ENCODE measurements at places on chromosomes 11 and 22. TPM values are rescaled to one million over a fixed set of nuclear protein-coding genes. Genes with fewer than 3 reads are reported as not detected.

The BRSK2 gene
- 0.18 TPM for polyA plus RNA-seq

The PLCB3 gene
- 37.1 TPM for polyA plus RNA-seq

The KCNJ5 gene
- 2.5 TPM for polyA plus RNA-seq

The HTR3B gene
- not detected for polyA plus RNA-seq

The TMEM191C gene
- polyA plus RNA-seq: 1.3 TPM

The ST3GAL4 gene
- 50.5 TPM for polyA plus RNA-seq

The C22orf23 gene
- 0.10 TPM for polyA plus RNA-seq

The MYEOV gene
- 4.4 TPM for polyA plus RNA-seq

The APOL4 gene
- not detected for polyA plus RNA-seq

The C11orf65 gene
- polyA plus RNA-seq: 0.59 TPM

The FAM180B gene
- not detected for polyA plus RNA-seq

The VPREB1 gene
- polyA plus RNA-seq: not detected

The POLA2 gene
- polyA plus RNA-seq: 39.8 TPM

The LGR4 gene
- polyA plus RNA-seq: 9.1 TPM

DNA sequence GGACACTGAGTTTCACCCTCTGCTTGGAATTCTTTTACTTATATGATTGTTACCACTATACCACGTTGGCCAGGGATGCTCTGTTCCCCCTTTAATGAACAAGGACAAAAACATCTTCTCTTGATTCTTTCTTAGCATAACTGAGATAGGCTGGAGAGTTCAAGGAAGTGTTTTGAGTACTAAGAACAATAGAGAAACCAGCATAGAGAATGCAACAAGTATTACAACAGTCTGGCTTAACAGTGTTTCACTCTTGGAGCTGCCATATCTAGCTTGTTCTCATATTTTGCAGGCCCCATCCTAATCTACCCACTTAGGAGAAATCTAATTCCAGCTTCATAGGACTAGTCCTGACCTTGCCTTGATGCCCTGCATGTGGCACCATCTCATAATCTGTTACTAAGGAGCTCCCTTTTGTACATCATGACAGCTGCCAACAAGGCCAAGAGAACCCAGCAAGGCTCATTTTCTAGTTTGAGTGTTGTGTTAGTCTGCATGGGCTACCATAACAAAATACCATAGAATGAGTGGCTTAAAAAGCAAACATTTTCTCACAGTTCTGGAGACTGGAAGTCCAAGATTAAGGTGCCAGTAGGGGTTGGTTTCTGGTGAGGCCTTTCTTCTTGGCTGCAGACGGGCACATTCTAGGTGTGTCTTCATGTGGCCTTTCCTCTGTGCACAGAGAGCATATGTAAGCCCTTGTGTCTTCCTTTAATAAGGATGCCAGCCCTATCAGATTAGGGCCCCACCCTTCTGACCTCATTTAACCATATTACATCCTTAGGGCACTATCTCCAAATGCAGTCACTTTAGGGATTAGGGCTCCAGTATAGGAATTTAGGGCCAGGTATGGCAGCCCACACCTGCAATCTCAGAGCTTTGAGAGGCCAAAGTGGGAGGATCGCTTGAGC lies 37.8 kb downstream of the PACS1 start:
- no peak for DNase-seq

GRCh38 chr11:15737320-15737719 lies 619.0 kb downstream of the SOX6 start:
- DNase-seq: peak; percentile 33

DNA sequence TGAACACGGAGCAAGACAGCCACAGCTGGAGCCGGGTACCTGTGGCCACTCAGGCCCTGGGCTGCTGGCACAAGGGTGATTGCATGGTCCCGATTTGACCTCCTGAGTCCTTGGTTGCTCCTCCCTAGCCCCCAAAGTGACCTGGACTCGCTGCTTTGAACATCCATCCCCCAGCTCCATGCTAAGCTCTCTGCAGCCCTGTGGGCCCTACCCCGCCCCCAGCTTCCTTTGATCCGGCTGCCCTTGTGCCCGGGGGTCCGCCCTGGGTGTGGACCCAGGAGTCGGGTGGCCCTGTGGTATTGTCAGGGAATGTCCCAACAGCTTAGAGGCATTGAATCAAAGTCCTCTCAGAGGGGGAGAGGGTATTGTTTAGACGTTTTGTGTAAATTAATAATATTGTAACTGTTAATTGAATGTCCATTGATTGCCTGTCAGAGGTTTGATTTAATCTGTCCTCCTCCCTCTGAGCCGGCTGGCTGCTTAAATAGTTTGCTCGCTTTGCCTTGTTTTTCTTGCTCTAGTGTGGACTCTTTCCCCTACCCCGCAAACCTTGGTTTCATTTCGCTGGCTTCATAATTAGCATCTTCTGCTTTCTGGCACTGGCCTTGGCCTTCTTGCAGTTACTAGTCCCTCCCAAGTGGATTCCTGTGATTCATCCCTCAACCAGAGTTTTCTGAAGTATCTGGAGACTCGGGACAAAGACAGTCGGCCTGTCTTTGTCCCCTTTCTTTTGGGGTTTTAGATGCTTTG lies 20.7 kb downstream of the GRIK4 start:
- DNase-seq: no peak

GRCh38 chr11:2513441-2513840 lies 68.6 kb downstream of the KCNQ1 start:
- no peak for DNase-seq

GRCh38 chr11:8250434-8250833 lies 13.2 kb downstream of the LMO1 start:
- DNase-seq: no peak

GRCh38 chr22:46107089-46107664 lies 43.1 kb upstream of the PPARA start:
- DNase-seq: no peak

DNA sequence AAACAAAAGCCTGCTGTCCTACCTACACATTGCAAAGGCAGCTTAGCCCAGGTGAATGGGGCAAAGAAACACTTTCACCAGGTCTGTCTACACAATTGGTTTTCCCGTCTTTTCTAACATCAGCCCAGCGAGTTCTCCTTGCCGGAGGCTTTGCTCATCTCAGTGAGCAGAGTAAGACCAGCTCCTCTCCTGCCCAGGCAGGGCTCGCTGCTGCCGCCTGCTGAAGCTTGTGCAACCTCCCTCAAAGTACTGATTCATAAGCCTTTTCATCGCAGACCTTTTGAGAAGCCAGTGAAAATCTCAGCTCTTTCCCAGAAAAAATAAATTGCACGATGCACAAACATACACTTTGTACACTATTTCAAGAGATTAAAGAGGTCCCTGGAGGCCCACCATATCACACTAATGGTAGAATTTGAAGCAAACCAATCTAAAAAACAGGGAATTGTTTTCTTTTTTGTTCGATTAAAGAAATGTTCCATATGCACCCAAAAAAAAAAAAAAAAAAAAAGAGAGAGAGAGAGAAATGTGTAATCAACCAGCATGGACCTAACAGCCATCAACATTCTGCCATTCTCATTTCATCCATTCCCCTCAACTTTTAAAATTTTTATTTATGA lies 328.1 kb upstream of the MPPED2 start:
- DNase-seq: peak; percentile 11

- no peak for DNase-seq
Observed at GRCh38 chr11:110077346-110077745, 15.8 kb upstream of the ZC3H12C start.

GRCh38 chr22:39997939-39998726 lies 3.4 kb downstream of the FAM83F start:
- no peak for DNase-seq

- DNase-seq: no peak
Observed at GRCh38 chr11:9302448-9302847, 11.9 kb downstream of the TMEM41B start.

- no peak for DNase-seq
Observed at GRCh38 chr11:33025339-33025722, 9.7 kb downstream of the DEPDC7 start.

GRCh38 chr22:28857288-28857687 lies 26.1 kb upstream of the ZNRF3 start:
- no peak for DNase-seq

GRCh38 chr22:40826984-40827741 lies 8.0 kb upstream of the SLC25A17 start:
- DNase-seq: no peak

GRCh38 chr11:47469361-47470179 lies 20.6 kb upstream of the RAPSN start:
- DNase-seq: no peak

DNA sequence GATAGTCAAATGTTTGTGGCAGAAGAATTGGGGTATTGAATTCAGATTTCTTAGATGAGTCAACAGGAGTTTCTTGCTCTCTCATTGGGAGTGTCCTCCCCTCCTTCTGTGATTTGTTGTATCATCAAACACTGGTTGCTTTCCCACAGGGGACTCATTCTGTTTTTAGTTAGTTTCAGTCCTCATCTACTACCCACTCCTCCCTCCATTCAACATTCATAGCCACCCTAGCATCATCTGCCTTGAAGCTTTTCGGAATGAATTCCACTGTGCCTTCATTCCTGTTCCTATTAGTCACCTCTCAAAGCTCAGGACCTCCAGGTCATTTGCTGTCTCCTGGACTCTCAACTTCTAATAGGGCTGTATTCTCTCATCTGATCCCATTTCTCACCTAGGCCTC lies 31.5 kb upstream of the RAB38 start:
- DNase-seq: peak; percentile 46

DNA sequence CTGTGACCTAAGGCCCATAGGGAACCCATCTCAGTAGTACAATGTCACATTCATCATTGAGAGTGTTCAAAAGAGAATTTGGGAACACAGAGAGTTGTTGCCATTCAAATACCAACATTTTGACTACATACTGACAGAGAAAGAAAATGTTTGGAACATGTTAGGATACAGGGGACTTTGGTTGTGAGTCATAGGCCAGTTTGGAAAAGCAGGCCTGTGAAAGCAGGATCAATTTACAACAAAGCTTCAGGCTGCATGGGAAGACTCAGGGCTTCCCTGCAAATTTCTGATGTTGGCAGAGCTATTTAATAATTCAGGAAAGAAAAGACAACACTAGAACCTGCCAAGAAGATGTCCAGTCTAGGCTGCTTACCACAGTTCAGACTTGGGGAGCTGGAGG lies 374 bp downstream of the NLRP10 start:
- DNase-seq: no peak

DNA sequence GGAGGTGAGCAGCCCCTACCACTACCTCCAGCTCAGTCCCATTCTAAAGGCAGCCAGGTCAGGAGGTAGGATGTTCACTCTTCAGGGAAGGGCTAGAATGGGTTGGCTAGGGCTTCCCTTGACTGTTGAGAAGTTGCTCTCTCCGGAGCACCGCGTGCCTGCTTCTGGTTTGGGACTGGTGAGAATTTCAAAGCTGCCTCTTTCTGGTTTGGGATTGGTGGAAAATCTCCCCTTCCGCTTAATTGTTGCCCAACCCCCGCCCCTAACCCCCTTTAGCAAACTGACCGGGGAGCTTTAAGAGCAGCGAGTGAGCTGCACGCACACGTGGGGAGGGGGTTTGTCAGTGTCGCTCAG lies 686 bp downstream of the USP2 start:
- DNase-seq: no peak

- DNase-seq: no peak
Observed at GRCh38 chr11:45151362-45151982, 5.0 kb downstream of the PRDM11 start.

- no peak for DNase-seq
Observed at GRCh38 chr22:38312261-38312800, 4.9 kb downstream of the CSNK1E start.

DNA sequence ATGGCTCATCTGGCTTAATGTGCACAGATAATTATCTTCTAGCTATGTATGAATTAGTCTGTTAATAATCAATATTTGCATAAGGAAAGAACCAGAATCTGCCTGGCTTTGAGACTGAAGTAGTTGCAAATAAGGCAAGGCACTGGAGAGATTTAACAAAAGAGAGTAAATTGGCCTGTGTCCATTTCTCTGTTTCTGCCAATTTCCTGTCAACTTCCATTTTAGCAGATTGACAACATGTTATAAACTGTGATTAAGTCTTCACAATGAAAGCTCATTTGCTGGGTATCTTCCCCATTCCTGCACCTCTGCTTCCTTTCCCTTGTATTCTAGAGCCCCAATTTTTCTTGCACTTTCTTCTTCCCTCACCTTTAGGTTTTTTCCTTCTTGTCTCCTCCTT lies 5.3 kb upstream of the TMEM123 start:
- DNase-seq: no peak

GRCh38 chr11:96130061-96130620 lies 206.2 kb upstream of the MTMR2 start:
- DNase-seq: no peak

DNA sequence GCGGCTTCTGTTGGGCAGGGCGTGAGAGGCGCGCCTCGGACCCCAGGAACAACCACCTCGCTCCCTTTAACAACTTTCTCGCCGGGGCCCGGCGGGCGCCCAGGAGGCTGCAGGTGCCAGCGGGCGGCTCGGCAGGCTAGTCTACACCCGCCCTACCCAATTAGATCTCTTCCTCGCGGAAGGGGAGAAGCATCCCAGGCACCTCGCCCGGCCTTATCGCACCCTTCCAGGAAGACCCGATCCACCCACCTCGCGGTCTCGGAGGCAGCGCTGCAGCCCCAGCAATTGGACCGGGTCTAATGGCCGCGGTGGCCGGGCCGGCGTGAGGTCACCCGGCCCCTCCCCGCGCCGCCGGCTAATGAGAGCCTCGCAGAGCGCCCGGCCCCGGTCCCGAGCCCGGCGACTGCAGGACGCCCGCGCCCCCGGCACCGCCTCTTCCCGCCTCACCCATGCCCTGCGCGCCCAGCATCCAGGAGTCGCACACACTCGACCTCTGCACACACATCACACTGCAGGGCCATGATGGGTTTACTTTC lies at the start of gene PLAAT3:
Gene PLAAT3 (minus strand): TSS at position 298 of the 536 bp plus-strand sequence. CDS start 419 bp downstream, outside the sequence.
- DNase-seq: no peak

- DNase-seq: no peak
Observed at GRCh38 chr11:120839846-120840402, 184.0 kb upstream of the TBCEL start.

DNA sequence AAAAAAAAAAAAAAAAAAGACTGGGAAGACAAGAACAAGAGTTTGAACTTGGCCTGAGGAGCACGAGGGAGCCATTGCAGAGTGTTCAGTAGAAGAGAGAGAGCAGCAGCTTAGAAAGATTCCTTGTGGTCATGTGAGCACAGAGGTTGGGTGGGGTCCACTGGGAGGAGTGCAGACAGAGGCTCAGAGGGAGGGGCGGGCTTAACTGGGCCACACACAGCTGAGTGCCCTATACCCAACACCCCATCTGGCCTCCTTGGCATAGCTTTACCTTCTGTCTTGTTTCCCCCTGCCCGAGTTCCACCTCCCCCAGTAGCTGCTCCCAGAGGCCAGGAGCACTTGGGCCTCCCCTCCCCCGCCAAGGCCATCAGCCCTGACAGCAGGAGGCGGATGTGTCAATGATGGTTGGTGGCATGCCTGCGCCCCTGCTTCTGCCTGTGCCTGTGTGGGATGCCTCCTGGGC lies 12.1 kb downstream of the C11orf86 start:
- DNase-seq: no peak

DNA sequence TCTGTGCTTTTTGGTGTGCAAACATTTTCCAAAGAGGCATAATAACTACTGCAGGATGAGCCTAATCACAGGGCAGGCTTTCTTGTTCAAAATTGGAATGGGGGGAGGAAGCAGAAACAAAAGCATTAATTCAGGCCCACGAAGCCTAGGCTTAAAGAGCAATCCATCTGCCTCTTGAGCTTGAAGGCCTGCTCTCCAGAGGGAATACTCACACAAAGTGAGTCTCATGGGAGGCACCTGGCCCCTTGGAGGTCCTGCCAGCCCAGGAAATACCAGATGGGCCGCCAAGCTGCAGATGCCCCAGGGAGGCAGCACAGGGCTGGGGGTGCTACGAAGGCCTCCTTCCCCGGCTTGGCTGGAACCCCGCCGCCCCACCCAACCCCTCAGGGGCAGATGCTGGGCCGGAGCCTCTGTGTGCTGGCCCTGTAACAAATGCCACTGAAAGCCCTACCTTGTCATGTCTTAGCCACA lies 39.3 kb upstream of the COMT start:
- no peak for DNase-seq

- DNase-seq: peak; percentile 28
Observed at GRCh38 chr11:72240461-72241290, 3.3 kb downstream of the PHOX2A start.
